Activated T-helper 1 cell treated with Interleukin-2 at 50 U/mL for 16 hours (primary cell): ENCODE measurements at places on chromosomes 11 and 22.

- no peak for DNase-seq
Measured at GRCh38 chr11:34587282-34587677, 33.6 kb upstream of the EHF start.

DNA sequence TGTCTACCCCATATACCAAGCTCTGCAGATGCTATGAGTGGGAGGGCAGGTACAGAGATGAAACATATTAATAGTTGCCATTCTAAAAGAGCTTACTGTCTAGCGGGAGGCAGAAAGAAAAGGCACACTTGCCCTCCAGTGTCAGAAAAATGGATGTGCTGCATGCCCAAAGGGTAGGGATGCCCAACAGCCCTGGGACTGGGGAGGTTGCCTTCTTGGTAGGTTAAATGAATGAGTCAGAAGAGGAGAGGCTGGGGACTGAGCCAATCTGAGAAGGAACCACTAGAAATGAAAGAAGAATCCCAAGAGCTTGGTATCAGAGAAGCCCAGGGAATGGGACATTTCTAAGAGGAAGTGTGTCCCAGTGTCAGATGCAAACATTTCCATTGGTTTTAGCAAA, 1.2 kb downstream of the BIRC3 start:
- DNase-seq, result peak; percentile 41

GRCh38 chr22:49328118-49328475, 499.6 kb downstream of the BRD1 start:
- DNase-seq, result no peak

GRCh38 chr11:7376386-7376785, 108.9 kb upstream of the OLFML1 start:
- no peak for DNase-seq

DNA sequence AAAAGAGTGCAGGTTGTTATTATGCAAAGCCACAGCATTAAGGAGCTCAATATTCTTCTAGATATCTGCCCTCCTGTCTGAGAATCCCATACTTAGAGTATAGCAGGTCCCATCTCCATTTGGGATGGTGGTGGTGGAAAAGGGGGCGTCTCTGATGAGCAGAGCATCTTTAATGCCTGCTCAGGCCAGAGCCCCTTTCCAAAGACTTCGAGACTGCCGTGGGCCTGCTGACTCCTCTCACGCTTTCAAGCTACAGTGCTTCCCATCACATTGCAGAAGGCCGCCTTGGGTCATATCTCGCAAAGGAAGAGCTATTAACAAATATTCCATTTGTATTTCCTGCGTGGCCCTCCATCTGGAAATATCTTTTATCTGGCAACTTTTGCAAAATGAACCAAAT, 10.9 kb downstream of the LMO2 start:
- DNase-seq, result no peak

DNA sequence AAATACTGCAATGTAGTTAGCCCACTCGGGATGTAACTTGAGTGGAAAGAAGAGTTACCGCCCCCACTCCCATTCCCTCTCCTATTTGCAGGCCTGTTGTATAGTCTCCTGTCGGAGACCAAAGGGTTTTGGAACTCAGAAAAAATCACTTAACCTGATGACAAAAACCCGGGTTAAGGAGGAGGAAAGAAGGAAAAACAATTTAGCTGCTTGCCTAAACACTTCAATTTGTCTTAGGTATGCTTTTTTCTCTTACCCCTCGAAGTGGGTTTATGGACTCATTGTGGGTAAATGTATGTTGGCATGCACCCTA, 2.2 kb downstream of the YAP1 start:
- no peak for DNase-seq

- DNase-seq, result no peak
Measured at GRCh38 chr11:115990004-115990447, 485.8 kb upstream of the CADM1 start.

GRCh38 chr22:33472462-33473344, 414.5 kb upstream of the SYN3 start:
- DNase-seq, result no peak
